Fibroblast of skin of right quadriceps (primary cell): ENCODE measurements at places on chromosomes 3 and 15.
A peak's percentile ranks its signal among the peaks of the same experiment; 100 is the strongest.

- no peak for DNase-seq
Observed at GRCh38 chr15:98150536-98150935, 190.0 kb downstream of the ARRDC4 start.

DNA sequence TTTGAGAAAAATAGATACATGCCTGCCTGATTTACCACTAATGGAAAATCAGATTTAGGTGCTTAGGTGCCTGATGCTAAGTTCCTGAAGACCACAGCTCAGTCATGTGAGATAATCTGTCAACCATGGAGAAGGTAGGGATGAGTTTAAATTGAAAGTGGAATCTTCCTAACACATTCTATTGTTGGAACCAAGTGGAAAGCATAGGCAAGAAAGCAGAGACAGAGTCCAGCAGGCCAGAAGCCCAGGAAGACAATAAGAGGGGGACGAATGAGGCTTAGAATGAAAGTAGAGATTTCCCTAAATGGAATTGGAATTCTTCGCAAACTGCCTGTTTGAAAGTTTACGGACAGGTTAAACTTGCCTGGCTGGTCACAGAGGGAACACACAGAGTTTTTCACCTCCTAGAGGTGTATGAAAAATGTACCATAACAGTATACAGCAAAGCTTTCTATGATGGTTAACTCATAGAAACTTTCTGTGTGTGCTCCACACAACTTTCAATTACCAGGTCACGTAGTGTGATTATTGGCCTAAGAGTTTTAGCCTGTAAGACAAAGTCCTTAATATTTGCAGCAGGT lies 453.8 kb upstream of the KCNMB2 start:
- no peak for DNase-seq

DNA sequence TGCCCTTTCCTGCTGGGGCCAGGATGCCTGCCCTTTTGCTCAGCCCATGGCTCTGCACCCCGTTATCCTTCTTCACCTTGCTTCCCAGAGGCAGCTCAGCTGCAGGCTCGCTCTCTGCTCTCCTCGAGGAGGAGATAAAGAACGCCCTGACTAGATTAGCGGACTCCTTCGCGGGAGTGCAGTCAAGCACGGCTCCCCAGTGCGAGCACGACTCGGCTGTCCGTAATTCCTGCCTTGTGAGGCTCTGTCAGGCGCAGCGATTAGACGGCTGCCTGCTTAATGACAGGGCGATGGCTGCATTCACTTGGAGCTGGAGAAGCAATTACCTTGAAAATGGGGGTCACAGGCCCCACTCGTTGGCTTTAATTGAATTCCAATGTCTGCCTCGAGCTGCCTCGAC lies 25.9 kb downstream of the TLE3 start:
- DNase-seq: no peak

- no peak for DNase-seq
Observed at GRCh38 chr15:92709110-92709790, 53.7 kb upstream of the FAM174B start.

DNA sequence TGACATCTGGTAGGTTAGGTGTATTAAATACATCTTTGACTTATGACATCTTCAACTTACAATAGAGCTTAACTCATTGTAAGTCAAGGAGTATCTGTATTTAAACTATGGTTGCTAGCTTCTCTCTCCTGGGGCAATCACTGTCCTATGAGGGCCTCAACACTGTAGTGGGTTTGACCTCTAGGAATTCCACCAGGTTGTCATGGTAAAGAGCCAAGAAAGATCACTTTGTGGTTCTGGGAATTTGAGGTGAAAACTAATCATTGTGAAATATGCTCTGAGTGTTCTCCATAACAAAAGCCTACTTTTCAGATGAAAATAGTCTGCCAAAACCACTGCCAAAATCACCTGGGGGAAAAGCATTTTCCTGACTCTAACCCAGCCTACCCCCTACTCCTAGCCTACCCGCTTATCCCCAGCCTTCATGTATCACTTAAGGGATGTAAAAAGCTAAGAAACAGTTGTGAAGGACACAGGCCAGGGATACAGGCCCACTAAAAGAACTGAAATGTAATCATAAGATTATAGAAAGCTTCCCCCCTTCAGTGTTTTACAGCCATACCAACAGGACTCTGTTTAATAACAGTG lies 723.8 kb downstream of the MECOM start:
- DNase-seq: no peak

- no peak for DNase-seq
Observed at GRCh38 chr15:67085237-67085817, 19.9 kb downstream of the SMAD3 start.

DNA sequence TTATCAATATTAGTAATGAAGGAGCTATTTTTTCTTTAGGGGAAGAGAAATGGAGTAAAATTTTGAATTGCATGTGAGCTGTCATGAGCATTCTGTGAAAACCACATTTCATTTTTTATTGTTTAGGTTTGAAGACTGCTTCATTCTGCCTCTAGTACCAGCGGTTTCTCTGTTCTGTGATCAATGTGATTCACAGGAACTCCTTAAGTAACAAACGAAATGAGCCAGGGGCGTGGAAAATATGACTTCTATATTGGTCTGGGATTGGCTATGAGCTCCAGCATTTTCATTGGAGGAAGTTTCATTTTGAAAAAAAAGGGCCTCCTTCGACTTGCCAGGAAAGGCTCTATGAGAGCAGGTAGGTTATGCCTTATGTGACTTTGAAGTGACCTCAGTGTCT lies 13.0 kb downstream of the NIPA2 start:
- no peak for DNase-seq

- DNase-seq: peak; percentile 84
Observed at GRCh38 chr3:148930752-148931151, 60.6 kb upstream of the GYG1 start.

DNA sequence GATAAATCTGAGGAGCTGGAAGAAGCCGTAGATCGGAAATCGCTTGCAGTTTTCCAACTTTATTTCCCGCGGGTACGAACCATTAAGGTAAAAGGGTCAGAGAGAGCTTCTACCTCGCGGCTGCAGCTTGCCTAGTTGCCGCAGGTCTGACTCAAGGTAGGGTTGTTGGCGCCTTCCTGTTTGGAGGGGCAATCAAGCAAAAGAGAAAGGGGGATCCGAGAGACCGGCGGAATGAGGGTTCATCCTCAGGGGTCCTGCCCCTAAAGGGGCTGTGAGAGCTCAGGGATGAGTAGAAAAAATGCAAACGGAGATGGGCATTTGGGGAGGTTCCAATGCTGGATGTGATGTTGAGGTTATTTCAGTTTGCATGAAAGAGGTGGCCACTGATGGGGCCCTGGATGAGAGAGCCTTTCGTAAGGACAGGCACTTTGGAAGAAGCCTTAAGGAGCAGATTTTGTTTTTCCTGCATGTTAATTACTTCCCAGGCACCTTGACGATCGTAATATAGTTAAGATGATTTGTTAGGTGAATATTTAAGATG lies 265.4 kb downstream of the CGGBP1 start:
- DNase-seq: no peak

DNA sequence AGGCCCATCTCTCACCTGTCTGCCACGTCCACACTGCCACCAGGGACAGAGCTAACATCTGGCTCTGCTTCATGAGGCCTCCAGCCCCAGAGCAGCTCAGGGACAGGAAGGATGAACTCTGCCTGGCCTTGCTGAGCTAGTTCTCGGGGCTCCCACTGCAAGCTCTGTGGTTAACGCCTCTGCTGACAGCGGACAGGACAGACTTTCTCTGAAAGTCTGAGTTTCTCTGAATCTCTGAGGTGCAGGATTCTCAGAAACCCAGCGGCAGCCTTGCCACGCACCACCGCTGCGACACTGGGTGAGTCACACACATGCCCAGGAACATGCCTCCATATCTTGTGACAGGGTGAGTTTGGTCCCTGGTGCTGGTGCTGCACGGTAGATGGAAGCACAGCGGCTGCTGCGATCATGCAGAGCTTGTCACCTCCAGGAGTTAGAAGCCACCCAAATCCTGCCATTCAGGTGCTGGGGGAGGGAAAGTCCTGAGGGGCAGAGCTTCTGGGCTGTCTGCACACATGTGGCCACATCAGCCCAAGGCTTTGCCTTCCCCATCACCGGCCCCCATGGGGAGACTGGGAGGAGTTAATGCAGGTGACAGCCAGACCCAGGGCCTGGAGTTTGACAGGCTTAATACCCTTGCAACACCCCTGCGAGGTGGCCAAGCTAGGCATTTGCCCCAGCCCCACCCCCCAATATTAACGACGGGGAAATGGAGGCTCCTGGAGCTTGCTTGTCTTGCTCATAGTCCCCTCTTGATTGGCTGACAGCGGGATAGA lies 267.0 kb downstream of the PLCL2 start:
- peak; percentile 3 for DNase-seq

DNA sequence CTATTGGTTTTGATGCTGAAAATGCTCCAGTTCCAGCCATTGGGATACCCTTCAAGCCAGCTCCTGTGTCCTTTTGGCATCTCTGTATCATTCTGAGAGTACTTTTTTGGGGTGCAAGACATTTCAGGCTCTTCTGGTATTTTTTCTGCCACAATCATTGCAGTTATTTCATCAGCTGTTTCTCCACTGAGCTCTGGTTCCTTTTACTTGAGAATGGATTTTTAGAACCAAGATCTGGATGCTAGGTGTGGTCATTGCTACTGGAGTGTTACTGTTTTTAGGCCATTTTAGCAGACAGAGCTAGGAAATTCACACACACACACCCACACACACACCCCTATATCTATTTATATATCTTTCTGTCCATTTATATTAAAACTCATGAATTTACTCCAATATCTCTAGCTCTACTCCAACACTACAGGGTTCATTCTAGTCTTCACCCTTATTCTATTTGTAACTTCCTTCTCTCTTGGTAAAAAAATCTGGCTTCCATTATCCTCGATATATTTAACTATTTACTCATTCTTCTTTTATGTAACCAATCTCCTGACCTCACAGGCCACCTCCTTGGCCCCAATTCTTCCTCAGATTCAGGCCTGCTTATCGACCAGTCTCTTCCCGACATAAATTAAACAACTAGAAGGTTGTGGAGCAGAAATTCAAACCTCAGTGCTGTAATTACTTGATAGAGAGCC lies 17.0 kb downstream of the SLC35G2 start:
- DNase-seq: peak; percentile 31
